ENCODE measurements at places on chromosomes 2 and 18.

GRCh38 chr2:99832926-99833325 is 309.5 kb downstream of the AFF3 start:
- DNase-seq = no peak

DNA sequence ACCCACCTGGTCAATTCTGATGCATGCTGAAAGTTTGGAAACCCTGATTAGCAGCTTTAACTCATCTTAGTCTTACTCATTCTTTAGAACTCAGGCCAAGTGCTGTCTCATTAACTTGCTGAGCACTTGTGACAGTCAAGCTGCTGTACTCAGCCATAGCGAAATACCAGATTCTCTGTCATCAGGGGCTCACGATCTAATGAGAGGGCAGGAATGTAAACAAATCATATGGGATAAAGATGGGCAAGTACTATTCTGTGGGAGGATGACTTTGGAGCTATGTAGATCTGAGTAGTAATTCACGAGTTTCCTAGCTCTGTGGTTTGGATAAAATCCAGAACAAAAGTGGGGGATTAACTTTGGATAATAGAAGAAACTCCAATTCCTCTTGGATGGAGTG is 376.6 kb downstream of the HRH4 start:
- no peak for DNase-seq

GRCh38 chr2:25480561-25480960 is 138.8 kb upstream of the DNMT3A start:
- no peak for DNase-seq

GRCh38 chr2:158392687-158393086 is 63.9 kb downstream of the CCDC148 start:
- DNase-seq = no peak

DNA sequence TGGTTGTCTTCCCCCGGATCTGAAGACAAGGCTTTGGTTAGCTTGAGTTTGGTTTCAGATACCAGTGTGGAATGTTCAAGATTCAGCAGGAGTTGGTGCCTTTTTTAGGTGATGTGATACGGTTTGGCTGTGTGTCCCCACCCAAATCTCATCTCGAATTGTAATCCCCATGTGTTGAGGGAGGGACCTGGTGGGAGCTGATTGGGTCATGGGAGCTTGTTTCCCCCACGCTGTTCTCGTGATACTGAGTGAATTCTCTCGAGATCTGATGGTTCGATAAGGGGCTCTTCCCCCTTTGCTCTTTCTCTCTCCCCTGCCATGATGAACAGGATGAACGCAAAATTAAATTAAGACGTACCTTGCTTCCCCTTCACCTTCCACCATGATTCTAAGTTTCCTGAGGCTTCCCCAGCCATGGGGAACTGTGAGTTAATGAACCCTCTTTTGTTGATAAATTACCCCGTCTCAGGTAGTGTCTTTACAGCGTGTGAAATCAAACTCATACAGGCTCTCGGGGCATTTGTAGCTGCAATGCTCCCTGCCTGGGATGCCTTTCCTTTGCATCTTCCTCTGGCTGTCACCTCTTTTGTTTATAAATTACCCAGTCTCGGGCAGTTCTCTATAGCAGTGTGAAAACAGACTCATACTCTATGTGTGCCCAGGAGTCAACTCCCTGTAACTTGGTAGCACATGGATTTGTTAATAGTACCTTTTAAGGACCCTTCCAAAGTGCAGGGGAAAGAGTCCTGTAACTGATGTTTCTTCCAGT is 21.3 kb downstream of the PDCD1 start:
- DNase-seq = no peak

DNA sequence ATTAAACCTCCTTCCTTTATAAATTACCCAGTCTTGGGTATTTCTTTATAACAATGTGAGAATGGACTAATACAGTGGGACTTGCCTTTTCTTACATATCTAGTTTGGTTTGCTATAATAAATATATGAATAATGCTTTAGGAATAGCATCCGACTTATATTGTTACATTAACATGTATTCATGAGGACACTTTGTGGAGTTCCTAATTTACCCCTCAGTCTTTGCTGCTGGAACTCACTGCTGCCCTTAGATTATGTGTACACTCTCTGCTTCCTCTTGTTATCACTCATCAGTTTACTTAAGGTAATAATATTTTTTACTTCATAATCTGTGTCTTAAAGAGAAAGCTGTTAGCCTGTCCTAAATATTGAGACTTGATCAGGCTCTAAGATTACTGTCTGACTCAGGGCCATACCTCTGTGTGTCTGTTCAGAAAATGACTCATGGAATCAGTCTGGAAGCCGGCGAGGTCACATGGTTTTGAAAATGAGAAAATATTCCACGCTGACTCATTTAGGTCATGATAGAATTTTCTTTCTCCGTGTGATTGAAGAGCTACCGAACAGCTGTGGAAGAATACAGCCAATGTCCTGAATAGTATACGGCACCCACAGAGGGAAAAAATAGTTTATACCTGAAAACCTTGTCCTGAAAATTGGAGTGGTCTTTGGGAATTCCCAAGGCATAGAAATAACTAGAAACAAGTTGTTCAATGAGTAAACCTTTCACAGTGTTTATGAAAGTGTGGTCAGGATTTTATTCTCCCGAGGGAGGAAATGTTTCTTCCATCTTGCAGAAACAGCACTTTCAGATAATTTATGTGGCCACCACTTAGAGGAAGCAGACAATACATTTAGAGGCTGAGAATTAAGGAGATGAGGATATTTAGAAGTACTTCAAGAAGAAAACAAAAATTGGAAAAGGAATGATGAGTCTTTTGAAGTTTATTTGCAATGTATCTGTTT is 156.4 kb downstream of the DSEL start:
- DNase-seq = peak; percentile 88

GRCh38 chr18:45792506-45793263 is 32.8 kb upstream of the SIGLEC15 start:
- no peak for DNase-seq

DNA sequence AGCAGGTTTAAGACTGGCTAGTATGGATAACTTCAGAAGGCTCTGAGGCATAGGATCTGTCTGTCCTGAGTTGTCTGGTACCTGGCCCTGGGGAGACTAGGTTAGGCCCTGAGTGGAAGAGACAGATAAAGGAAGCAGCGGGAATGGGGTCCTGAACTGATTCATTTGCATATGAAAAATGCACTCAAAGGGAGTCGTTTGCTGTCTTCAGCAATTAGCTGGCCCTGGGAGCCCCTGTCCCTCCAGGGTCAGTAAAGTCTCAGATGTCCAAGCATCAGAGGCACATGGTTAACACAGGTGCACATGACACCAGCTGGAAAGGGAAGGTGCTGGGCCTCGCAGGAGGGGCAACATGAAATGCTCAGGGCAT is 172.4 kb downstream of the ACOXL start:
- DNase-seq = no peak

DNA sequence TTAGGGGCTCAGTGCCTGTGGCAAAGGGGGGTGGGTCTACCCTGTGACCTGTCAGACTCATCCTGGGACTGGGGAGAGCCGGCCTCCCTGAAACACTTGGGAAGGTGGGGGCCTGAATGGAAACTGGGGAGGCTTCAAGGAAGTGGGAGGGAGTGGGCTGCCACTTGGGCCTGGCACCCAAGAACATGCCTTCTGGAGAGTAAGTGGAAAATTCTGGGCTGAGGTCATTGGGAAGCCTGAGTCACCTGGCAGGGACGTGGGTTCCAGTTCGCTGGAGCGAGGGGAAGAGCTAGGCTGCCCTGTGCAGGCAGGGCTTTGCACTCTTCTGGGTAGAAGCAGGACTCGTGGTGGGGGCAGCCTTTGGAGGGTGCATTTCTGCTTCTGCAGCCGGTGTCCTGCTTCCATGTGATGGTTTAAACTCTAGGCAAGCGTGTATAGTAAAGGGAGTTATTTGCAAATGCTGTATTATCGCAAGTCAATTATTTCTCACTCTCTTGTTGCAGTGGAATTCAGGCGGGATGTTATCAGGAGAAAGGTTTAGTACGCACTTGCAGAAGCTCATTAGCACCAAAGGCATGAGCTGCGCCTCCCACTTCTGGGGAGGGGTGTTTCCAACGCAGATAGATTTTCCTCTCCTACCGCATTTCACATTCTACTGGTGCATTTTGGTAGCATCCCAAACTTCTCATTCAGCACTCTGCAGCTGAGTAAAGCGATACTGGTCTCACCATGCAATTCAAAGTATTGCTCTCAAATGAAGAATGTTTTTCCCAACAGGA is 3.8 kb downstream of the LRRFIP1 start:
- no peak for DNase-seq

GRCh38 chr2:238694136-238694755 is 153.6 kb upstream of the TWIST2 start:
- no peak for DNase-seq

GRCh38 chr2:128695646-128696220 is 377.1 kb upstream of the HS6ST1 start:
- DNase-seq = no peak

DNA sequence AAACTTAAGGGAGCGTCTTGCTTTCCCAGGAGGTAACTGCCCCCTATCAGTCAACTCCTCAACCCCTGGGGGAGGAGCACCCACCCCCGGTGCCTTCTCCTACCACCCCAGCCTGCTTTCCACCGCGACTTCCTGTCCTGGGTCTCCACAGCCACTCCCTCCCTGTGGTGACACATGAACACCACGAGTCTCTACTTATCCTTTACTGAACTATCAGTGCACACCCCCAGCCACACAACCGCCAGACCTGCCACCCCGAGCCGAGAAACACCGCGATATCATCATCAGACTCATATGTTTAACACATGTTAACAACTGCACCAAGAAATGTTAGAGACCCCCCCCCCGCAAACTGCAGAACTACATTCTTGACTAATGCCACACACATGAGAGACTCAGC is 43.3 kb downstream of the LONRF2 start:
- no peak for DNase-seq

DNA sequence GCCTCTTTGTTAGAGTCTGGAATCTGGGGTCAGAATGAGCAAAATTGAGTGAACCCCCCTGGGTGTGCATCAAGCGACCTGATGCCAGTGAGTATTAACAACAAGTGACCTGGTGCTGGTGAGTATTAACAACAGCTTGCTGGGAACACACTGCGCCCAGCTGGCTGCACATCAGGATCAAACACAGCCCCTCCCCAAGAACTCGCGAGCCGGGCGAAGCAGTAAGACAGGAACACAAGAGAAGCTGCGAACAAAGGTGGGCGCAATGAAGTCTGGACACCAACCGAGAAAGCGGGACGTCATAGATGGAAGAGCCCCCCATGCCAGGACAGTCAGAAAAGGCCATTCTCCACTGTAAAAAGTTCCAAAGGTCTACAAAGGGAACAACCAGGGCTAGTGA is 34.3 kb downstream of the CRACDL start:
- DNase-seq = no peak

DNA sequence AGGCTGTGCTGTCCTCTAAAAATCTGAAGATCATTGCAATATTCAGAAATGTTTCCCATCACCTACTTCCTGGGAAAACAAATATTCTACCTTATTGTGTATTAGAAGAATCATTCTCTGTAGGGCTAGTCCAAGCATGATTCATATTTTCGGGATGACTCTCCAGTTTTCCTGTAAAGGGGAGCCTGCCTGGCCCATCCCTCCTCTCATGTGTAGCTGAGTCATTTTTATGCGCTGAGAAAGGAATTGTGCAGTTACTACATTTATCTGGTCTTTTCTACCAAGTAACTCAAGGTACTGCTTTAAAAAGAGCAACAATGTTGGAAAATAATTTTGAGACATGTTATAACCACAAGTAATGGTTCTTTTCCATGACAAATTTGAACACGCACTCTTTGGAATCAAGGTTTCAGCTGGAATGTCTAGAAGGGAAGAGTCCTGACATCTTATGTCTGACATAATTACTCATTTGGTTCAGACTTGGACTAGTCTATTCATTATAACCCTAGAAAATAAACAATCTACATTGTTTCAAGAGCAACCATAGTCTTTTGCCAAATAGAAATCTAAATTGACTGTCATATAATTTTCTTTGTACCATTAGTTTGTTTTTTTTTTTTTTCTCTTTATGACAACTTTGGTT is 6.6 kb downstream of the DSG3 start:
- no peak for DNase-seq

DNA sequence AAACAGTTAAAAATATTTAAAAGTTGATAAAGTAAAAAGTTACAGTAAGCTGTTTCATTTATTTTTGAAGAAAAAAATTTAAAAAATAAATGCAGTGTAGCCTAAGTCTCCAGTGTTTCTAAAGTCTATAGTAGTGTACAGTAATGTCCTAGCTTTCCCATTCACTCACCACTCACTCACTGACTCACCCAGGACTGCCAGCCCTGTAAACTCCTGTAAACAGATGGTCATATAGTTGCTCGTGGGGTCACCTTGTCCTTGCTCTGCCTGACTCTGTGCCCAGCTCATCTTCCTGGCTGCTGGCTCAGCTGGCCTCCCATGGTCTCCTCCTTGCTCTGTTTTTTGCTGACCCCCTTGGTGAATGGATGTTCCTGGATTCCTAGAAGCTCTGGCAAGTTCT is 180.3 kb downstream of the VAPA start:
- no peak for DNase-seq

DNA sequence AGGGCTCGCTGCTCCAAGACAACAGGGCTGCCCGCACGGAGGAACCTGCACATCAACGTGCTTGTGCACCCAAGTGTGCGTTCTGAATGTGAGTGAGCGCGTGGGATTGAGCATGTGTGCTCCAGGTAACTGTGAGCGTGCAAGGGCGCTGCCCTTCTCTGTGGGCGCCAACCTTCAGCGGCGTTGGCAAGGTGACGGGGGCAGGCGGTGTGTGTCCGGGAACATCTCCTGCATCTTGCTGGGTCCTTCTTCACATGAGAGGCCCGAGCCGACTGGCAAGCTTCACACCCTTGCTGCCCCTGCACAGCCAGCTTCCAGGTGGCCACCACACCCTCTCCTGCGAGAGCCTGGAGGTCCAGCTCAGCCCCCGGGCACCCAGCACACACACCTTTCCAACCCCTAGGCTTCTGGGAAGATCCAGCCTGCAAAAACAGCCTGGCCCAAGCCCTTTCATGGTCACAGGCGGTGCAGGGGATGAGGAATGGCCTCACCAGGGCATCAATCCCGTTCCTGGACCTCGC is 220.9 kb downstream of the HDAC4 start:
- no peak for DNase-seq

DNA sequence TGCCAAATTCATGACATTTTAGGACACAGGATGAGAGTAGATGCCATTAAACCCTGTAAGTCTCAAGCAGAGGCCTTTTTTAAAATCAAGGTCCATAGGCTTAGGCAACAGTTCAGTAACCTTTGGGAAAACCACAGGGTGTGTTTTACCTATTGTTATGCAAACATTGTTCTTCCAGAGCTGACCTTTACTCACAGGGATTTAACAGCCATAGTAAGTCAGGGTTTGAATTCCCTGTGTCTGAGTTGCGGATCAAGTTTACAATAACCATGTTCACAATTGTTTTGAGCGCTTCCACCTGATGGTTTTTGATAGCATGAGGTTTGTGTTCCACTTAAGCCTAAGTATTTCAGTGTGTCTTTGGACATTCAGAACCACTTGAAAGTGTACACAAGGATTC is 160.1 kb upstream of the BOD1L2 start:
- no peak for DNase-seq

GRCh38 chr2:179130560-179130959 is 80.6 kb upstream of the CCDC141 start:
- DNase-seq = no peak

Measured in muscle of arm (tissue), 14 donors.